ENCODE measurements at places on chromosomes 4 and X.

DNA sequence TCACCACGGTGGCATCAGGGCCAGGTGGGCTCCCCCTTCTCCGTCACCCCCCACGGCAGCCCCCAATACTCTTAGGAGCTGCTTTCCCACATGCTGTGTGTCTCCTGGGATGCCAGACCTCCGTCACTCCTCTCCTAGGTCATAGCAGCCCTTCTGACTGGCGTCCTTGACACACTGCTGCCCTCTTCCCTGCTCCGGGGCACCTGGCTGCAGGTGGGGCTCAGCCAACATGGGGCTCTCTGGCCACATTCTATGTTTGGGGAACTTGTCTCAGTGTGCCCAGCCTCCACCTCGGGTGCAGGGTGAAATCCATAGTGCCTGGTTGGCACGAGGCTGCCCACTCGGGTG lies 13.8 kb downstream of the TMEM175 start:
- DNase-seq: peak; percentile 30

- no peak for DNase-seq
Observed at GRCh38 chr4:36046026-36046425, 198.3 kb downstream of the ARAP2 start.

- peak; percentile 44 for DNase-seq
Observed at GRCh38 chr4:170743633-170744032, 653.9 kb upstream of the AADAT start.

DNA sequence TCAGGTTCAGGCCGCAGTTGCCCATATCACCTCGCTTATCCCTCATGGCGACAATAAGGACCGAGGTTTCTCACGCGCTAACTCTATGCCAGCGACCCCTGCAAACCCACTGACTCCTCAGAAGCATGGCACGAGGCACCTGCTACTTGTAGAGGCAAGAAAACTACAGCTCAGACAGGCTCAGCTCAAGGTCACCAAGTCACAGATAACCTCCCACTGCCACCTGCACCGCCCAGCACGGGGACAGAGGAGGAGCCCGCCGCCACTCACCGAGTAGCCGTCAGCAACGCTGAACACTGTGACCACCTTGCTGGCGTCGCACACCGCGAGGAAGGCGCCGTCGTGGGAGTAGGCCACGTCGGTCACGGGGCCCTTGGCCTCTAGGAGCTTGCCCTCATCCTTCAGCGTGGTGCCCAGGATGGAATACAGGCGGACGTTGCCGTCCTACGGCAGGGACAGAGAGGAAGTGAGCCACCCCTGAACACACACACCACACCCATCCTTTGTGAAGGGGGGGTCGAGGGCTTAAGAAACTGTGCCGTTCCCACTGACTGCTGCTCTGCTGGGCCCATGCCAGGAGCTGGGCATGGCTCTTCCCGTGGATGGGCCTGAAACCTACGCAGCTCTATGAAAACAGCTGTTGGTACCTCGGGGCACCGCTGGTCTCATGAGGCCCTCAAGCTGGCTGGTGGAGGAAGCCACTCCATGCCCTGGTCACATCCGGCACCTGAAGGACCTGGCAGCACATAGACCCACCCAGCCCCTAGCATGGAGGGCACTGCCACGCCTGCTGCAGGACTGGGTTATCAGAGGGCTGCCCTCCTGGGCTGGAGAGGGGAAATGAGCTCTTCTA lies 38.9 kb downstream of the WDR1 start:
- DNase-seq: peak; percentile 81

DNA sequence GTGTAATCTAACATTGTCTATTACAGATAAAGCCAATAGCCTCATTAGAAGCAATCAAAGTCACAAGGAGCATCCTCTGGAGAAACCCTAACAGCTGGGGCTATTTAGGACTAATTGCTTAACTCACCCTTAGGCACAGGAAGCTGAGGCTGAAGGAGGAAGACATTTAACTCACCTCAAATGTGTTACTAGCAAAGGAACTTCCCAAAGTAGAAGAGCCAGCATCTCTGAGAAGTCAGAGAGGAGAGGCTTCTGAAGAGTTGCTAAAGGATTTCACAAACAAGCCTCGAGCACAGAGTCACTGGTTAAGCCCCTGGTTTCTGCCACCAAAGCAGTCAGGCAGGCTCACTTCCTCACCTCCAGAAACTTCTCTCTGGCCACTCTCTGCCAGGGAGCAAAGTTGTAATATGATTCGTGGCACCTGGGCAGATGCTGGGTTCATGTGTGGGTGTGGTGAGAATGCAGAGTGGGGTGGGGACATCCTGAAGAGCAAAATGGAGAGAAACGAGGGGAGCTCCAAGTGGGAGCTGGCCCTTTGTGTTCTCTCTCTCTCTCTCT lies 201.3 kb downstream of the HS6ST2 start:
- no peak for DNase-seq

DNA sequence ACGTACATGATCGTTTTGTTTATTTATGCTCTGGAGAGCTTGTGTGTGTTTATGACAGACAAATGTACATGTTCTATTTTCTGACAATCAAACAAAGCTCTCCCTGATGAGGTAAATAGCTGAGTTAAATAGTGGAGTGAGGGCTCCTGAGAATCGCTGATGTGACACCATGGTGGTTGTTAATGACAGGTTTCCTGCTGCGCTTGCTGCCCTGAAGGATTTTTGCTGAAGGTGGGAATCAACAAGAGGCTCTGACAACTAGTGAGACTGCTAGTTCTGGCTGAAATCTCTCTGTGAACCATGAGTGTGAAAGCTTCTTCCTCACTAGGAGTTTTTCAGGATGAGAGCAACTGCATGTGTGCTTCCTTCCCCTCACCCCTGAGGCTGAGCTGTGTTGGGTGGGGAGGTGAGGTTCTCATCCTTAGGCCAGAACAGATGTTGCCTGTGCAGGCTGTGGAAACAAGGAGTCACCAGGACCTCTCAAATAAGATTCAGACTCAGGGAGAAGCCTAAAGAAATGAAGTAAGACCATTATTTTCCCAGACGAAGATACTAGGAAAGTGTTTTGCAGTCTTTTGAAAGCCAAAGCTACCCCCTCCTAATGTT lies 173.4 kb upstream of the JADE1 start:
- DNase-seq: no peak

DNA sequence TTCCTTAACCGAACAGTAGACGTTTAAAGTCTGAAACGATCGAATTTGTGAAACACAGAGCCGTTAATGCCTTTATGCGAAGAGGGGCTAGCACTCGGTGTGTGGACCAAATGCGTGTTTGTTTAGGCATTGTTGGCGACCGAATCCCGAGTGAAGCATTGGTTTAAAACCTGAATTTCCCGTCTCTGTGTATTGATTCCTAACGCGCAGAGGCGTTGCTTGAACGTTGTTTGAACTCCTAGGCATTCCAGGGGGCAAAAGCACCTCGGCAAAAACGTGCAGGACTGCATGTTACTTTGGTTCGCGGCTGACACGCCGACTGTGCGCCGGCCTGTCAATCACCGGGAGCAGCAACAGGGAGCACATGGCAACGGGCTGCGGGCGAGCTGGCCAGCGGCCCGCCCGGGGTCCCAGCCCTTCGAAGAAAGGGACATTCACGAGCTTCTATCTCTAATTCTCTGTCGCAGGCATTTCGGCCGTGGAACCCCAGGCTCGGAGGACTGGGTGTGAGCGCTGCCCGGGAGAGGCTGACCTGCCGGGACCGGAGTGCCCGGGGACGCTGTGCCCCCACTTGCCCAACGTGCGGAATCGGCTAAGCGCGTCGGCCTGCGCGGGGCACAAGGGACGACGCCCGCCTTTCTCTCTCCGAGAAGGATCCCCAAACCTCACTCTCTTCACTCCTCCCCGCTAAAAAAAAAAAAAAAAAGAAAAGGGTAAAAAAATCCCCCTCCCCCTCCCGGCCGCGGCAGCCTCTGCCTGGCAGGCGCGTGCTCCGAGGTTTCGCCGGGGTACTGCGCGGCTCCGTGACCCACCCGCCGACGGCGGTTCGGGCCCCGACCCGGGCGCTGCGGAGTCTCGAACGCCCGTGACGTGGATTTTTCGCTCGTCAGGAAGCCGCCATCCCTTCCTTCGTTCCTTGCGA lies 810 bp downstream of the SPRY1 start:
- peak; percentile 87 for DNase-seq
